ENCODE measurements at places on chromosomes 7 and 10. TPM values are rescaled to one million over a fixed set of nuclear protein-coding genes. Genes with fewer than 3 reads are reported as not detected.

GRCh38 chr7:132609222-132609621 is 33.0 kb upstream of the PLXNA4 start:
- no peak for DNase-seq

Gene BCCIP
- 130 TPM for total RNA-seq

DNA sequence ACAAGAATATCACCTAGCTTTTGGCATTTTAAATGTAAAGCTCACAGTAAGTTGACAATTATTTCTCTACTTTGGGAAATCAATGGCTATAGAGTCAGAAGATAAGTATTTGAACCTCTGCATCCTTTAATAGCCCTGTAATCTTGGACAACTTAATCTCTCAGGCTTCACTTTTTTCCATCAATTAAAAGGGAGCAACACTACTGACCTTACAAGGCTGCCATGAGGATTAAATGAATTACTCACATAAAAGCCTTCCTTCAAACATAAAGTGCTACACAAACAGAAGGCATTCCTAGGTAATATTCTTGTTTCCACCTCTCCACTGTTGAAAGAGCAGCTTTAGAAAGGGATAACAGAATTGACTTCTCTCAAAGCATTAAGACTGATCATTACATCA is 266.0 kb downstream of the RNLS start:
- no peak for DNase-seq

DNA sequence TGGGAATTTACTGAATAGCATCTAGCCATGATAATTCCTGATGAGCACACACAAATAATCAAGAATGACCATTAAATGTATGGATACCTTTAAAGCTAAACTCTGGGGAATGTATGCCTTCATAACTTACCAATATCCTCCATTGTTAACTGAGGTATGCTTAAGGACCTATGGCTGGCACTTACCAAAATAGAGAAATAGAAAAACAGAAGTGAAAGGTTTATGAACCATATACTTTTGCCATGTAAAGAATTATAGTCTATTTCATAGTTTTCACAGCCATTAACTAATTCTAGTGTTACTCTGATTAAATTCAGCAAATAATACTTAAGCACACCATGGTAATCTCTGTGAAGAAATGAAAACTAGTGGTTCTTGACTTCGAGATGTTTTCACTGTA is 1360.6 kb upstream of the LRRTM3 start:
- DNase-seq, result no peak

Gene INSYN2A
- not detected for total RNA-seq

Gene COL28A1
- total RNA-seq, result not detected

- no peak for DNase-seq
Observed at GRCh38 chr10:90418869-90419652, 438.8 kb downstream of the HTR7 start.

Measured in CD8-positive, alpha-beta memory T cell (primary cell).